CD8-positive, alpha-beta T cell (primary cell): ENCODE measurements at places on chromosomes 2 and 18. TPM values are rescaled to one million over a fixed set of nuclear protein-coding genes. Genes with fewer than 3 reads are reported as not detected.

Gene LCT
- not detected for total RNA-seq

Gene IL36B
- total RNA-seq, result not detected

Gene LINC00305
- total RNA-seq, result not detected

Gene SLC38A11
- total RNA-seq, result not detected

Gene TRIM43
- not detected for total RNA-seq

Gene KLHL30
- not detected for total RNA-seq

Gene LONRF2
- total RNA-seq, result 0.11 TPM

Gene NLRC4
- total RNA-seq, result not detected

Gene TMEM37
- not detected for total RNA-seq

Gene AGAP1
- 4.5 TPM for total RNA-seq

Gene APCDD1
- total RNA-seq, result not detected

Gene ATP6V1B1
- total RNA-seq, result not detected

Gene GAREM2
- total RNA-seq, result 2.5 TPM

Gene ABHD1
- 0.67 TPM for total RNA-seq

Gene COL4A3
- 0.47 TPM for total RNA-seq

Gene IL37
- total RNA-seq, result not detected

Gene WIPF1
- 275 TPM for total RNA-seq

Gene RAB10
- total RNA-seq, result 12.7 TPM

Gene UPP2
- total RNA-seq, result not detected

Gene EVX2
- total RNA-seq, result not detected

Gene SLC9A2
- not detected for total RNA-seq

Gene HOXD12
- not detected for total RNA-seq
